Activated T-helper 1 cell treated with anti-CD3 and anti-CD28 coated beads, Interleukin-12 subunit alpha, Interleukin-12 subunit beta, Interleukin-2, Interleukin-4 antibody, amounts not matched to agents 30 ng/mL and 10 ng/mL and 1 ng/mL, durations not matched to agents 14 hours and 24 hours and 36 hours (primary cell): ENCODE measurements at places on chromosomes 11 and 22. TPM values are rescaled to one million over a fixed set of nuclear protein-coding genes. Genes with fewer than 3 reads are reported as not detected.

The SSRP1 gene
- 235 and 239 TPM in 2 replicates for total RNA-seq

The GNG3 gene
- not detected in 2 replicates for total RNA-seq

The MPZL3 gene
- 63.5 and 69.3 TPM in 2 replicates for total RNA-seq

The PYGM gene
- 2.7 and 4.8 TPM in 2 replicates for total RNA-seq

The CRYBB2 gene
- total RNA-seq, result not detected in 2 replicates

The SLC1A2 gene
- total RNA-seq, result not detected in 2 replicates

The ZNF215 gene
- 1.8 and 2.1 TPM in 2 replicates for total RNA-seq

The MTMR2 gene
- 41.3 and 41.7 TPM in 2 replicates for total RNA-seq

The KCNQ1 gene
- 5.3 and 6.4 TPM in 2 replicates for total RNA-seq

DNA sequence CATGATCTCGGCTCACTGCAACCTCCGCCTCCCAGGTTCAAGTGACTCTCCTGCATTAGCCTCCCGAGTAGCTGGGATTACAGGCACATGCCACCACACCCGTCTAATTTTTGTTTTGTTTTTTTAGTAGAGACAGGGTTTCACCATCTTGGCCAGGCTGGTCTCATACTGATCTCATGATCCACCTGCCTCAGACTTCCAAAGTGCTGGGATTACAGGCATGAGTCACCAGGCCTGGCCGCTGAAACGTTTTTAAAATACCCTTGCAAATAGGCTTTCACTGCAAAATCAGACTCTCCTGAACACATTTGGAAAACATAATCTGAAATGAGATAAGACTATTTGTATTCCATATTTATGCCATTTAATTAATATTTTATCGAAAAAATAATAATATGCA, 826.1 kb upstream of the CNTN5 start:
- H3K4me3 ChIP-seq, result no peak overlapping the region
- no peak for DNase-seq
- no peaks in the 10 kb centered on the region for H3K4me1 ChIP-seq
- H3K36me3 ChIP-seq, result no peaks in the 10 kb centered on the region
- no peaks in the 10 kb centered on the region for H3K27me3 ChIP-seq
- H3K27ac ChIP-seq, result no peak overlapping the region

GRCh38 chr22:38727123-38727522, 21.4 kb downstream of the GTPBP1 start:
- no peak for DNase-seq
- H3K4me1 ChIP-seq, result no peaks in the 10 kb centered on the region
- peaks cover 66% of the 10 kb centered on the region for H3K36me3 ChIP-seq
- no peaks in the 10 kb centered on the region for H3K27me3 ChIP-seq

GRCh38 chr22:33112580-33112979, 54.4 kb upstream of the SYN3 start:
- H3K27me3 ChIP-seq, result no peaks in the 10 kb centered on the region
- H3K36me3 ChIP-seq, result no peaks in the 10 kb centered on the region
- H3K27ac ChIP-seq, result no peak overlapping the region
- no peaks in the 10 kb centered on the region for H3K4me1 ChIP-seq
- no peak for DNase-seq
- no peak overlapping the region for H3K4me3 ChIP-seq

GRCh38 chr11:128182844-128183243, 404.5 kb downstream of the ETS1 start:
- H3K4me3 ChIP-seq, result no peak overlapping the region
- H3K27me3 ChIP-seq, result no peaks in the 10 kb centered on the region
- no peak for DNase-seq
- peaks cover 45% of the 10 kb centered on the region for H3K4me1 ChIP-seq
- H3K27ac ChIP-seq, result peak overlapping the region; percentile 51
- H3K36me3 ChIP-seq, result peaks cover 10% of the 10 kb centered on the region

GRCh38 chr11:47716692-47717091, 1.5 kb upstream of the AGBL2 start:
- peak overlapping the region; percentile 48 for H3K27ac ChIP-seq
- peaks cover 31% of the 10 kb centered on the region for H3K4me1 ChIP-seq
- no peaks in the 10 kb centered on the region for H3K27me3 ChIP-seq
- peaks cover 24% of the 10 kb centered on the region for H3K36me3 ChIP-seq
- no peak for DNase-seq

- DNase-seq, result no peak
- no peak overlapping the region for H3K27ac ChIP-seq
- H3K4me3 ChIP-seq, result no peak overlapping the region
- peaks cover 15% of the 10 kb centered on the region for H3K27me3 ChIP-seq
Observed at GRCh38 chr11:110389965-110390364, 39.8 kb upstream of the FDX1 start.

DNA sequence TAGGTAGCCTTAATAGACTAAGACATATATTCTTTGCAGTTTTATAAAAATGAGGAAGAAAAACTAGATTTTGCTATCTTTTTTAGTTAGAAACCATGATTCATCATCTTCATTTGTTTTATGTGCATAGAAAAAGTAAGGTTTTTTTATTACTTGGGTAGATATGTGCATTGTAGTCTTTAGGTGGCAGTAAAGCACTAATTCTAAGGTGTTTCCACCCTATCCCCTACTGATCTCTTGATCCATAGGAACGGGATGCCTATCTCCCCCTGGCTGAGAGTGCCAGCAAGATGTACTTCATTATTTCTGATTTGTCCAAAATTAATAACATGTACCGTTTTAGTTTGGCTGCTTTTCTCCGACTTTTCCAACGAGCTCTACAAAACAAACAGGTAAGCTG, 148.1 kb downstream of the DYNC2H1 start:
- no peaks in the 10 kb centered on the region for H3K4me1 ChIP-seq
- H3K27ac ChIP-seq, result no peak overlapping the region
- no peak overlapping the region for H3K4me3 ChIP-seq
- H3K36me3 ChIP-seq, result no peaks in the 10 kb centered on the region
- no peak for DNase-seq

GRCh38 chr11:65425971-65426838, 3.6 kb downstream of the NEAT1 start:
- peak overlapping the region; percentile 99 for H3K4me3 ChIP-seq
- H3K4me1 ChIP-seq, result peaks cover 71% of the 10 kb centered on the region
- peaks cover 62% of the 10 kb centered on the region for H3K36me3 ChIP-seq
- peak overlapping the region; percentile 99 for H3K27ac ChIP-seq
- peaks cover 10% of the 10 kb centered on the region for H3K27me3 ChIP-seq
- DNase-seq, result no peak

- H3K4me3 ChIP-seq, result no peak overlapping the region
- H3K4me1 ChIP-seq, result no peaks in the 10 kb centered on the region
- peaks cover 27% of the 10 kb centered on the region for H3K36me3 ChIP-seq
Observed at GRCh38 chr22:29359469-29359868, 28.9 kb downstream of the AP1B1 start.

DNA sequence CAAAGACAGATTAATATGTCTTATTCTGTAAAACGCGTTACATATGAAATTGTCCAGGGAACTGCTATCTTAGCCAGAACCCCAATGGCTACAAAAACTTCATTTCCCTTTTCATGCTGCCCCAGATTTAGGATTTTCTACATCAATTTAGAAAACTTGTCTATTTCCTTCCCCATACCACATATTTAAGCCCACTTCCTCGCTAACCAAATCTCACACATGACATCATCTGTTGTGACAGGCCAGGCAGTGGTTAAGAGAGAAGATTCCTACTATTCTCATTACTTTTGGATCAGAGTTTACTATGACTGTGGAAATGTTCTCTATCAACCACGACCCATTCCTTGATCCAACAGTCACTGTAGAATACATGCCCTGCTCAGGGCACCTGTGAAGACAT, 15.9 kb downstream of the CCDC82 start:
- H3K36me3 ChIP-seq, result peaks cover 37% of the 10 kb centered on the region

DNA sequence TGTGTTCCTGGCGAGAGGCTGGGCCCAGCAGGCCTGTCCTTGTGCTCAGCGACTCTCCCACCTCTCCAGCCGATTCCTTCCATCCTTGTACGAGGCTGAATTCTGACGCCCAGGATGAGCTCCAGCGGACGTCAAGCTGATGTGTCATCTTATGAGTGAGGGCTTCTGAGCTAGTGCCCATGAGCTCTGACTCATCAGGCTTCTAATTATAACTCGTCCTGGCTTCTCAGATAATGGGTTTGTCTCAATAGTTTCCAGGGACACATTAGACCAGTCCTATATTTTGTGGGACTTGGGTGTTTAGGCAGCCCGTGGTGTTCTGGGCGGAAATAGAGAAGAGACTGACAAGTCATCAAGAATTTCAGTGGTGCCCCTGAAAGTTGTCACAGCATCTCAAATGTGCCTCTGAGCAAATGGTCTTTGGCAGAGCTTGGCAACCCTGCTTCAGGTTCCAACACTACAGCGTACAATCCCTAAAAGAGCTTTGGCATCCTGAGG, 108.2 kb upstream of the CD44 start:
- peaks cover 50% of the 10 kb centered on the region for H3K4me1 ChIP-seq
- H3K4me3 ChIP-seq, result peak overlapping the region; percentile 75
- H3K27me3 ChIP-seq, result peaks cover 8% of the 10 kb centered on the region
- peaks cover 17% of the 10 kb centered on the region for H3K36me3 ChIP-seq
- DNase-seq, result no peak
